ENCODE measurements at places on chromosomes 2 and 18.

DNA sequence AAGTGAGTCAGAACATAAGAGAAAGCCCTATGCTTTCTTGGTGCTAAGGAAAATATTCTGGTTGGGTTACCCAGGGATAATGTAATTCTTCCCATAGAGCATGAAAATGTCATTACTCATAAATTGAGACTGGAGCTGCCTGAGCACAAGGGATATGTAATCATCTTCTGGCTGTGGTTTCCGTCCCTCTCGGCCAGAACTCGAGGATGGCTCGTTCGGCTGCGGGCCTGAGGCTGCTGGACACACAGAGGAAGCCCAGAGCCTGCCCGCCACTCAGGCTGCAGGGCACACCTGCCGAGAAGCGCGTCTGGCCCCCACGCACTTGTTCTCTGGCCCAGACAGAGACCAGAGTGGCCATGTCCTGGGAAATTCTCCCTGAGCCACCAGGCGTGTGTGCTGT, 104.9 kb downstream of the ASAP2 start:
- DNase-seq = no peak

DNA sequence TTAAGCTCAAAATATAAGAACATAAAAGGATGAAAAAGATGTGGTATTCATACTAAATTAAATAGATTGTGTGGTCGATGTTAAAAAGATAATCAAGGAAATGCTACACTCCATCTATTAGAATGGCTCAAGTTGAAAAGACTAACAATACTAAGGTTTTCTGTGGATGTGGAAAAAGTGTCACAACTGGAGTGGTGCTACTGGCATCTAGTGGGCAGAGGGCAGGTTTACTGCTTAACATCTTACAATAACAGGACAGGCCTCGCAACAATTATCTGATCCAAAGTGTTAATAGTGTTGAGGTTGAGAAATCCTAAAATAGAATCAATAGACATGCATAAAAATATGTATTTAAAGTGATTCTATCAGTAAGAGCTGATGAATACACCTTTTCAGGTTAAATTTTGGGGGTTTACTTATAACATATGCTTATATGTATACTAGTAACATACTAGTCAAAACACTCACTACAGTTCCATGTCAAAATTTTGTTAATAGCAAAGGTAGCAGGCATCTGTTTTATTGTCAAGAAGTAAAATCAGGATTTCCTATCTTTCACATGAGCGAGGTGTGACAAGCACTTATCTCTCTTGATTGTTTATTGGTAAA, 91.5 kb upstream of the TMEFF2 start:
- no peak for DNase-seq

- no peak for DNase-seq
Observed at GRCh38 chr18:49865401-49865800, 52.1 kb upstream of the ACAA2 start.

- DNase-seq = no peak
Observed at GRCh38 chr2:52345082-52345481, 1313.2 kb upstream of the NRXN1 start.

- no peak for DNase-seq
Observed at GRCh38 chr18:45738660-45739059, 14.7 kb downstream of the SLC14A1 start.
